Kasumi-1 (cell line): ENCODE measurements at places on chromosomes 2 and 18.

DNA sequence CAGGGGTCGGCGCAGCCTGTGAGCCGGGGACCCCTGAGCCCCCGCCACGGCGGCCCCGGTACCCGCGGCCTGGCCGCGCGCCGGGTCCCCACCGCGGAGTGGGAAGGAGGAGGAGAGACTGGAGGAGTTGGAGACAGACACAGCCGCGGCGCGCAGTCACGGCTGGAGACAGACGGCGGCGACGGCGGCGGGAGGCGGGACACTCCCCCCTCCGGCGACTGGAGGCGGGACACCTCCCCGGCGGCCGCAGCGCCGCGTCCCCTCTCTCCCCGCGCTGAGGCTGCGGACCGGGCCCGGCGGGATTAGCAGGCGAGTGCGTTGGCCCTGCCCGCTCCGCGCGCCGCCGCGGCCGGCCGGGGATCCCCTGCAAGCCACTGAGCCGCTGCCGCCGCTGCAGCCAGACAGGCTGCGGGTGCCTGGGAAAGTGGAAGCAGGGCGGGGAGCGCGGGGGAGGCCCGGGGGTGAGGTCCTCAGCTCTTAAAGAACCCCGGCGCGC, 1.0 kb upstream of the LDLRAD4 start:
- DNase-seq: peak; percentile 8

- DNase-seq: no peak
Observed at GRCh38 chr18:28974504-28974903, 797.6 kb upstream of the CDH2 start.

DNA sequence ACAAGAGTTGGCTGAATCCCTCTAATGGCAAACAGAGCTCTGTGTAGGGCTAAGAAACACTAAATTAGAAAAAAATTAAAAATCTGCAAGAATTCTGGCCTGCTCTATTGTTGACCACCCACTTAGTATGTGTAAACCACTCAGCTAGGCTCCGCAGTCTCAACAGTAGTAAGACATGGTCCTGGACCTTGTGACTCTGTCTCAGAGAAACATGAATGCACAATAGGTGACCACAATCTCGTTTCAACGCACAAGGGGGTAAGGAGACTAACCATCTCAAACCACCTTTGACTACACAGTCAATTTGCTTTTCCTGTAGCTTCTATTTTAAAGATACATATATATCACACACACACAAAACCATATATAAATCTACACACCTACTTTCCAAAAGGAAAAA, 16.5 kb downstream of the SEPTIN10 start:
- no peak for DNase-seq

- DNase-seq: no peak
Observed at GRCh38 chr2:6750411-6751158, 115.1 kb downstream of the CMPK2 start.
